ENCODE measurements at places on chromosomes 3 and 15.
A peak's percentile ranks its signal among the peaks of the same experiment; 100 is the strongest.

DNA sequence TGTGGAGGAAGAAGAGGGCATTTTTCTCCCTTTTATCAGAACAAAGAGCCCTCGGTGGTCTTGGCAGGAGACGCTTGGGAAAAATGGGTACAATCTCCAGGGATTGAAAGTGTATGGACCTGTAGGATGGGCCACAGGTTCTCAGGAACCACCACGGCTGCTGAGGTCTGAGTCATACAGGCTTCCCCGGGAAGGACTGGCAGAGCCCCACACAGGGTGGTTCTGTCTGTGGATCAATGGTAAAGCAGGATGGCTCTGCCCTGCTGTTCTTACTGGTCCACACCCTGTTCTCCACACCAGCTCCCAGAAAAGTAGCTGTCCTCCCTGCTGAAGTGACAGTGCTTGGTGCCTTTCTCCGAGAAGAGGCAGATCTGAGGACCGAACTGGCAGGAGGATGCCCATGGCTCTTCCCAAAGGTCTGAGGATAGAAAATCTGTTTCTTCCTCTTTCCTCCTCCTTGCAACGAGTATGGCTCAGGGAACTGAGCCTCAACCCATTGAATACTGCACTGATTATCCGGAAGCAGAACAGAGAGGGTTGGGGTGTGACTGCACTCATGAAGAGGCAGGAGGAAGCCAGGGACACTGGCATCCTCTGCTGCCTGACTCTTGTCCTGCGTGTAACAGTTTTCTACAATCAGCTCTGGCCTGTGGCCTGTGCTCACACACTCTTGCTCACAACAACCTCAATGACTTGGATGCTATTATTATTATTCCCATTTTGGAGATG lies 39.0 kb downstream of the KIF9 start:
- DNase-seq, result no peak

DNA sequence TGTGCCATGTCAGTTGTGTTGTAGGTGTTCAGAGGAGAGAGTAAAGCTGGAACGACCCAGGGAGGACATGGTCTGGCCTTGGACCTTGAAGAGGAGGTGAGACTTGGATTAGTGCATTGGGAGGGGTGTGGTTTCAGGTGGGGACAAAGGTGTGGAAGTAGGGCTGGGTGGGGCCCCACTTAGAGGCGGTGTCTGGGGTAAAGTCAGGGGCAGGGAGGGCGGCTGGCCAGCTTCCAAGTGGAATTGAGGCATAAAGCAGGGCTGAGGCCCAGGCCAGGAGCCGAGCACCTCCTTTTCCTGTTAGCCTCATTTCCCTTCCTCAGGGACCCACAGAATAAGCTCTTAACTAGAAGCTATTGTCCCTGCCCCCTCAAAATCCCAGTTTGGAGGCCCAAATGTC lies 36.2 kb upstream of the FLNB start:
- DNase-seq, result no peak

GRCh38 chr3:42839616-42840015 lies 30.4 kb downstream of the ACKR2 start:
- peak; percentile 86 for DNase-seq

DNA sequence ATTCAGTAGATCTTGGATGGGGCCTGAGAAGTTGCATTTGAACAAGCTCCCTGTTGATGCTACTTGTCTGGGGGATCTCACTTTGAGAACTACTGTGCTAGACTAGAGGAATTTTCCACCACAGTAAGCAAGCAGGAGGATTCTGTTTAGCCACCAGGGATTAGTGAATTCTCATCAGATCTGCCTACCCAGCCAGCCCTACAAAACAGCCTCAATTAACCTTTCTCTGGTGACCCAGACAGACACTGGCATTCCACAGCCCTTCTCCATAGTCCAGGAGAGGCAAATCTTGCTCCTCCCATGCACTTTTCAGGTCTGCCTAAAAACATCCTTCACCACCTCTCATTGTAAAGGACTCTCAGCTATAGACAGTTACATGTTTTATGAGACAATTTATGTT lies 16.7 kb upstream of the MYH15 start:
- no peak for DNase-seq

- DNase-seq, result no peak
These were observed 370.1 kb downstream of the LPP start for GRCh38 chr3:188524052-188524451.

- DNase-seq, result no peak
These were observed 61.9 kb upstream of the BNC1 start for GRCh38 chr15:83346342-83346741.

DNA sequence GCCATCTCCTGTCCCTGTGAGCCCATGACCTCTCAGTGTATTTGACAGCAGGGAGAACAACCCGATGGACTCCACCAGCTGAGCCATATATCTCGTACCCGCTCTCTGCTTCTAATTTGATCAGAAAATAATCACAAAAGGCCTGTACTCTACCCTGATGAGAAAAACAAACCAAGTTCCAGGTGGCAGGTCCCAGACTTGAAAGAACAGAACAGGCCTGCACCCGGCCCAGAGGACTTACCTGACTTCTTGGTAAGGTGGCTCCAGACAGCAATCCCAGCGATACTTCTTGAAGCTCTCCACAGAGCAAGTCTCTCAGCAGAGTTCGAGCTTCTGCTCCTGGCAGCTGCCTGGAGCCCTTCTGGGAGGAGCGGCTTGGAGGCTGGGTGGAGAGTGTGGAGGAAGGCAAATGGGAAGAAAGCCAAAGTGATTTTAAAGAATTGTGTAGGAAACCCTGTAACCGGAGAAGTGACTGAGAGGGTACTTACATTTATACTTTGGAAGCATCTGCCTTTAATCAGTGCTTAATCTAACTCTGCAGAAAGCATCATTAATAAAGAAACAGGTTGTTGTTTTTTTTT lies 91.6 kb downstream of the SCN11A start:
- DNase-seq, result no peak

- DNase-seq, result no peak
These were observed at the start of gene ACOX2 for GRCh38 chr3:58536501-58537411. Gene ACOX2, minus strand, starts transcription at chr3:58537190. Its CDS starts 2,084 bp downstream, at chr3:58535106.

DNA sequence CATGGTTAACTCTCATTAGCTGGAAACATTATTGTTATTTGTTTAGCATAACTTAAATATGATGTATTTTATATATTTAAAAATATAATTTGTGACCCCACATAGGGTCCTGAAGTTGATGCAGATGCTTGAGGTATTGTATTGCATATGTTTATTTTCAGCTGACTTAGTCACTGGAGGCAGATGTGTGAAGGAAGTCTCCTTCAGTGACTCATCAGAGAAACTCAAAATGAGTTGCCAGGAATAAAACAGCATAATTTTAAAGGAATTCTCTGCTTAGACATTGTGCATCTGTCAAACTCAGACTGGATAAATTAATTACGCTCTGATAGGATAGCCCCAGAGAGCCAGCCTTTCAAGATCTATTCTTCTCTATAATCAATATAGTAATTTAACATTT lies 7.9 kb upstream of the OR4F6 start:
- no peak for DNase-seq

DNA sequence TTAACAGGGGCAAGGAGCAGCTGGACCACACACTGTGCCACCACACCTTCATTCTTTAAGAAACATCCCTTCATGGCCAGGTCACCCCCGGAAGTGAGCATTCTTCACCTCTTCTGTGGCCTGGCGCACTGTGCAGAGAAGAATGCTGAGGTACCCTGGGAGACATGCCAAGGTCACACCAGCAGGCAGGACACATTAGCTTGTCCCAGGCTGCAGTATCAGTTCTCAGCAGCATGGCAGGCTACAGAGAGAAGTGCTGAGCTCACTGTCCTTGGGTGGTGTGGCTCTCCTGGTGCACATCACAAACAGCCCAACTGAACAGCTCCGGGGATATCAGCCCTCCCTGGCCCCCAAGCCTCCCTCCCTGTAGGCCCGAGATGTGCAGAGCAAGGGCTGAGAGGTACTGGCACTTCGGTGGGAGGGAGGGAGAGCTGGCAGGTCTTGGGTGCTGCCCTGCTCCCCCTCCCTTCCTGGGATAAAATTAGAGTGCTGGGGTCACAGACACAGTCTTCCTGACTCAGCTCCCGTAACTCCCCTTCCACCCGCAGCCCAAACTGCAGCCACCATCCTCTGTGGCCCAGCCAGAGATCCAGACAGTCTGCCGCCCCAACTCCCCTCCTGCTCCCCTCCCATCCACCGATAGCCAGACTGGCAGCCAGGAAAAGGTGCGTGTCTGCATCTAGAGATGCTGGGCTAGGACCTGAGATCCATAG lies 13.4 kb downstream of the SEMA7A start:
- peak; percentile 93 for DNase-seq

GRCh38 chr3:59212128-59212779 lies 162.4 kb upstream of the CFAP20DC start:
- peak; percentile 16 for DNase-seq

- no peak for DNase-seq
These were observed 32.5 kb downstream of the PARP15 start for GRCh38 chr3:122609798-122610559.

DNA sequence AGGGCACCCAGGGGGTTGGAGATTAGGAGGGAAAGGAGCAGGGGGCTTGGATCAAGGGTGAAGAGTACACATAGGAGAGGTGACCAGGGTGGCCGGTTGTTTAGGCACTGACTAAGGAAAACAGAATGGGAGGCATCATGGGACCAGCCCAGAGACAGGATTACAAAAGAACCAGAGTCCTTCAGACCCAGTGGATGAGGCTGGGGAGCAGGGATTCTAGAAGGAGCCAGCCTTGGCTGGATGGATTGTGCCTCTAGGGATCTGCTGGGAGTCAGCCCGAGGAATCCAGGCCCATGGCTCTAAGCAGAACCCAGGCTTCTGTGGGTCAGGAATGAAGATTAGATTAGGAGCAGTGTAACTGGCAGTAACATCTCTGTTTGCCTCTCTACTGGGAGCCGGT lies 98.6 kb downstream of the ARNT2 start:
- DNase-seq, result no peak

DNA sequence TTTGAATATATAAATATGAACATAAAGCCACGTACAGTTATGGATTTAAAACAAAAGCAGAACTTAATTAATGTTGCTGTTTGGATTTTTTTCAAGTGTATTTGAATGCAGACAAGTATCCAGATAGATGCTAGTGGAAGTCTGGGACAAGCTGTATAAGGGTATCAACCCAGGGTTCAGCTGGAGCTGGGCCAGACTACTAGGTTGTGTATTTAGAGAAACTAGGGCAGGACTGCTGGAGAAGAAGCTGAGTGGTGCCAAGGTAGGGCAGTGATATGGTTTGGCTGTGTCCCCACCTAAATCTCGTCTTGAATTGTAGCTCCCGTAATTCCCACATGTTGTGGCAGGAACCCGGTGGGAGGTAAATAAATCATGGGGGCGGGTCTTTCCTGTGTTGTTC lies 189.8 kb upstream of the CTDSPL start:
- DNase-seq, result no peak

DNA sequence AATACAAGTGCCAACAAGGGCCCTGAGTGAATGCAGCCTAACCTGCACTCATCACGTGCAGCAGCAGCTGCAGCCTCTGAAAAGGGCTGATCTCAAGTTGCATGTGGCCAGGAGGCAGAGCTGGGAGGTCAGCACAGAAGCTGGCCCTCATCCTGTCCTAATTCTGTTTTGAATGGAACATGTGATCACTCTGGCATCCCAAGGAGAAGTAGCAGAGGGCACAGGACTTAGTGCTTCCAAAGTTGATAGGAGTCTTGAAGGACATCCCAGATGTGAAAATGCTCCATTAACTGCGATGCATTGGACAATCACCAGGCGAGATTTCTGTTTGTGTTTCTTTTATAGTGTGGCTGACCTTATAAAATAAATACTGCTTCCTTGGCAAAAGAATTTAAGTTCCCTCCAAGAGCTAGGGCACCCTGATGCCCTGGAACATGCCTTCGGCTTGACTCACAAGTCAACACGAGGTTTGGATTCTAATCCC lies 31.6 kb upstream of the STAG1 start:
- DNase-seq, result no peak

- DNase-seq, result peak; percentile 93
These were observed at the start of gene JAGN1 for GRCh38 chr3:9890249-9891071. Gene JAGN1, plus strand, starts transcription at chr3:9890610. Its CDS starts 113 bp downstream, at chr3:9890723.

- peak; percentile 71 for DNase-seq
These were observed 21.0 kb downstream of the IFT122 start for GRCh38 chr3:129461022-129461421.

- no peak for DNase-seq
These were observed 84.7 kb downstream of the IGF2BP2 start for GRCh38 chr3:185740133-185740532.

DNA sequence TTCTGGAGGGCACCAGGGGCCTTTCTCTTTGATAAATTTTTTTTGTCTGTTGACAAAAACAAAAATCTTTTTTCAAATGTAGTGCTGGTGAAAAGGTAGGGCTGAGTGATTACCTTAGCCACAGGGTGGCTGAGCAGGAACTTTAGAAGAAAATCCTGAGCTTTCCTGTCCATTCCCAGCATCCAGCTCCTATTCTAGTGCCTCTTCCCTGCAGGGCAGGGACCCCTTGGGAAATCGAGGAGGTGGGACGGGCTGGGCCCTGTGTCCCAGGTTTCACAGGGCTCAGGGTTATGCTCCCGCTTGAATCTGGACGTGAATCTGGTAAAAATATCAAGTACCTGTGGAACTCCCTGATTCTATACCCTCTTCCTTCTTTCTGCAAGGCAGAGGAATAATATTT lies 31.7 kb downstream of the EDEM1 start:
- DNase-seq, result no peak

DNA sequence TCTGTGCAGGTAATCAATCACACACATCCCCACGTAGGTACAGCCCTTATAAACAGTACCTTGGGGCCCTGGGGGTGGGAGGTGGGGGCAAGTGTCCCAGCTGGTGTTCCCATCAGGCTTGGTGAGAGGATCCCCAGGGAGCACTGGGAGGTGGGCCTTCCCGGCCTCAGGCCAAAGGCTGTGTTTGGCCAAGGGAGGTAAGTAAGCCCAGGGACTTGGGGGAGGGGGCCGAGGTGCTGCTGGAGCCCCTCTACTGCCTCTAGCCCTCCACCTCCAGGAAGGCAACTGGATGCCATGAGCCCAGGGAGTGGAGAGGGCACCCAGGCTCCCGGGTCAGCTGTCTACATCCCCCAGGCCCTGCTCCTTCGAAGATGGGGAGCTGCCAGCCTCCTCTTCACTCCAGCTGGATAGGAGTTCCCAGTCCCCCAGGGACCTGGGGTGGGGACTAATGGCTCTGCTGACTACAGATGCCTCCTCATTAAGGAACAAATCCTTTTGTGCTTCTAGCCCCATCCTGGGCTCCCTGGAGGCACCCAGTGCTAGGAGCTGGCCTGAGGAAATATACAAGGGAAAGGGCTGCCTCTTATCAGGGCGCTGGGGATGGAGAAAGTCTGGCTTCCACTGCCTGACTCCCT lies 33.1 kb downstream of the RNU5B-1 start:
- no peak for DNase-seq

DNA sequence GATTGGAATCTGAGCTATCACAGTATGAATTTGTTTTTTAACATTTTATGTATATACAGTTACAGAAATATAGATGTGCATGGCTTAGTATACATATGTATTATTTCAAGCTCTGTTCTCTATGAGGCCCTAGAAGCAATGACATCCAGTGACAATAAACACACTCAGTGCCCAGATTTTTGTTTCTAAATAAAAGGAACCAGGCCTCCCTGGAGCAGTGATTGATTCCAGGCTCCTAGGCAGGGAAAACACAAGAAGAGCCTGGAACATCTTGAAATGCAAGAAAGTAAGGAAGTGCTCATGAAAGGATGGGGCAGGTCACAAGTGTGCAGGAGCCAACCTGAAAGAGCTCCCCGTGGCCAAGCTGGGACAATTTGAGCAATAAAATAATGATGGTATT lies 18.5 kb upstream of the CGNL1 start:
- DNase-seq, result no peak
